ENCODE measurements at places on chromosomes 1 and 21. TPM values are rescaled to one million over a fixed set of nuclear protein-coding genes. Genes with fewer than 3 reads are reported as not detected.

KRTAP21-2 gene
- total RNA-seq, result not detected

IFNGR2 gene
- total RNA-seq, result 66.8 TPM

RLF gene
- total RNA-seq, result 4.0 TPM

NR5A2 gene
- not detected for total RNA-seq

TRPM2 gene
- 0.13 TPM for total RNA-seq

CAMK2N1 gene
- 20.5 TPM for total RNA-seq

DYRK3 gene
- total RNA-seq, result 19.3 TPM

S100A16 gene
- 318 TPM for total RNA-seq

L1TD1 gene
- not detected for total RNA-seq

ZNF326 gene
- total RNA-seq, result 1.4 TPM

HMGCL gene
- total RNA-seq, result 41.0 TPM

S100A3 gene
- 0.81 TPM for total RNA-seq

TEDDM1 gene
- total RNA-seq, result not detected

Data from MG63 (cell line).